ENCODE measurements at places on chromosomes 4 and X. TPM values are rescaled to one million over a fixed set of nuclear protein-coding genes. Genes with fewer than 3 reads are reported as not detected.

CASK gene
- total RNA-seq: 18.6 TPM

DNA sequence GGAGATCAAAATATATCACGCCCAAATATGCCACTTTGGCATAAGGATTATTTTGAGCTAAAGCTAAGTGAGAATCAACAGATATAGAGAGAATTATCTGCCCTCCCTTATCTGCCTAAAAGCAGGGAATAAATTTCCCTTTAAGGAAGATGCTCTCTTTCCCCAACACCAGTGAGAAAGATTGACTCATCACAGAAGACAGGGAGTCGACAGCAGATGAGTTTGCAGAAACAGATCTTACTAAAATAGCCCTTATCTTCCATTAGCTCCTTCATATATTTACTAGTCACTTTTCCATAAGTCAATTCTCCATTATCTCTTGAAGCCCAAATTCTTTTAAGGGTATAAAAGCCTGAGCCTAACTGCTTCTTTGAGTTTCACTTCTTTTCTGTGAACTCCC lies 156.6 kb downstream of the CAMK2D start:
- peaks cover 30% of the 10 kb centered on the region for H3K4me1 ChIP-seq
- no peaks in the 10 kb centered on the region for H3K27me3 ChIP-seq
- peaks cover 64% of the 10 kb centered on the region for H3K36me3 ChIP-seq
- H3K4me3 ChIP-seq: no peak overlapping the region

PDGFC gene
- not detected for total RNA-seq

DNA sequence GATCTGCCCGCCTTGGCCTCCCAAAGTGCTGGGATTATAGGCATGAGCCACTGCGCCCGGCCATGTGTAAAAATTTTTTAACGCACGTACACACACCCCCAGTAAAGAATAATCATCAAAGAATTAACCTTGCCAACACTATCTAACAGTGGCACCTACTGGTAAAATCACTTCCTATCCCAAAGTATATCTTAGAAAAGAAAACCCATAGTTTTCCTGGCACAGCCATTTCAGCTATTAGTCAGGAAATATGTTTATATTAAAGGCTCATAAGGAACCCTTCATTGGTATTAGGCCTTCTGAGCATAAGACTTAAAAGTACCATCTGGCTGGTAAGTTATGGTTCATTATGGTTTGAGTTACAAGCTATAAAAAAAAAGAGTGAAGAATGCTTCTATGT lies 14.1 kb downstream of the S100G start:
- H3K36me3 ChIP-seq: no peaks in the 10 kb centered on the region
- no peak for DNase-seq
- no peak overlapping the region for H3K27ac ChIP-seq
- H3K27me3 ChIP-seq: no peaks in the 10 kb centered on the region

- peaks cover 40% of the 10 kb centered on the region for H3K4me1 ChIP-seq
- no peaks in the 10 kb centered on the region for H3K36me3 ChIP-seq
- no peak for DNase-seq
- peak overlapping the region; percentile 78 for H3K27ac ChIP-seq
These were observed 70.9 kb upstream of the ENPP6 start for GRCh38 chr4:184288451-184289178.

- H3K4me1 ChIP-seq: peaks cover 5% of the 10 kb centered on the region
- DNase-seq: no peak
- H3K36me3 ChIP-seq: no peaks in the 10 kb centered on the region
- no peaks in the 10 kb centered on the region for H3K27me3 ChIP-seq
These were observed 188.4 kb upstream of the MBNL3 start for GRCh38 chrX:132677233-132677716.

Measured in activated T-helper 2 cell treated with anti-CD3 and anti-CD28 coated beads, Interferon-gamma antibody, Interleukin-2, Interleukin-4, amounts not matched to agents 10 μg/mL and 5 μg/mL and 100 μg/mL, durations not matched to agents 14 hours and 24 hours and 36 hours (primary cell).